ENCODE measurements at places on chromosomes 4 and X.

GRCh38 chr4:76546759-76547742 is 112.0 kb downstream of the SHROOM3 start:
- no peak for DNase-seq

DNA sequence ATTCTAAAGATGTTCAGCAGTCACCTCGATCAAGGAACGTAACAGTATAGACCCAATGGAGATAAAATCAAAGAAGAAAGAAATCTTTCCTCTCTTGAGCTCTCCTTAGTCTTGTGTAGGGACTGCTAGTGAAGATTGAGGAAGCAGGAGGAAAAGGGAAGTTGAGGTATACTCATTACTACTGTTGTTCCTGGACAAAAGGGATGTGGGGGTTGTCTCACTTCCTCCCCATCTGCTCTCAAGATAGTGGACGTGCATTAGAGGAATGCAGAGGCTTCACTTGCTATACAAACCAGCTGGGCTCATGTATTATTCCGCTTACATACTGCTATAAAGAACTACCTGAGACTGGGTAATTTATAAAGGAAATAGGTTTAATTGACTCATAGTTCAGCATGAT is 208.9 kb upstream of the ARHGEF9 start:
- no peak for DNase-seq

DNA sequence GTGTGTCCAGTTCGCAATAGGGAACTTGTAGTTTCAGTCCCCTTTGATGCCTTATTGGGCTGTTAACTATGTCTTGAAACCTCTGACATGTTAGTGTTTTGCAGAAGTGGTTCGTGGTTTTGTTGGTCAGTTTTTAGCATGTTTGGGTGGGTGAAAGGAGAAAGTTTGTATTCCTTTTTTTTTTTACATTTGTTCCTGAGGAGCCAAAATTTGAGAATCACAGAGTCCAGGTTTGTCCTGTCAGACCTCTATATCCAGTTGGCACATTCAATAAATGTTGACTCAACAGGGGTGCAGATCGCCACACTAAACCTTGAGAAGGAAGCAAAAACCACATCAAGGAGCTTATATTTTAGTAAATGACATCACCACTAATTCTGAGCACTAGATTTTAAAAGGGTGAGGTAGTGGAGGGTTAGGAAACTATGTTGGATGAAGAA is 26.2 kb downstream of the DLG3 start:
- no peak for DNase-seq

GRCh38 chrX:48971249-48972219 is at the start of gene KCND1:
Gene KCND1, minus strand, starts transcription at chrX:48971844. Its CDS starts 1,573 bp downstream, at chrX:48970271.
- no peak for DNase-seq

DNA sequence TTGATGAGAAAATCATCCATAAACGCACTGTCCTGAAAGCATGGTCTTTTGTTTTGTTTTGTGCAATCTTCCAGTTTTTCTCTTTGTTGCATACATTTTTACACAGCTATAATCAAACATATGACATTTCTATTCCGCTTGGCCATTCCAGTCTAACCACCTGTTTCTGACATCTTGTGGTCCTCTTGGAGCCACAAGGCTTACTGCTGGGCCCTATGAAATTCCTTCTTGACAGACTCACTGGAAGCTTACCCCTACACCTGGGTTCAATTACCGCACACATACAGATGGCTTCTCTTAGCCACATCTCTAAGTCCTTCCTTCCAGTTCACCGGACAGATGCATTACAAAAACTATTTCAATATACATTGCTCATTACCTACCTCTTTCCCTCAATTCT is 72.4 kb downstream of the PAPSS1 start:
- no peak for DNase-seq

- DNase-seq: no peak
These were observed at the start of gene SLC34A2 for GRCh38 chr4:25654971-25655963. Gene SLC34A2, plus strand, starts transcription at chr4:25655851. Its CDS starts 6,650 bp downstream, at chr4:25662501.

GRCh38 chrX:18692541-18692940 is 14.9 kb upstream of the PPEF1 start:
- DNase-seq: no peak

All from GM12892 (cell line).